ENCODE measurements at places on chromosomes 16 and 17.

DNA sequence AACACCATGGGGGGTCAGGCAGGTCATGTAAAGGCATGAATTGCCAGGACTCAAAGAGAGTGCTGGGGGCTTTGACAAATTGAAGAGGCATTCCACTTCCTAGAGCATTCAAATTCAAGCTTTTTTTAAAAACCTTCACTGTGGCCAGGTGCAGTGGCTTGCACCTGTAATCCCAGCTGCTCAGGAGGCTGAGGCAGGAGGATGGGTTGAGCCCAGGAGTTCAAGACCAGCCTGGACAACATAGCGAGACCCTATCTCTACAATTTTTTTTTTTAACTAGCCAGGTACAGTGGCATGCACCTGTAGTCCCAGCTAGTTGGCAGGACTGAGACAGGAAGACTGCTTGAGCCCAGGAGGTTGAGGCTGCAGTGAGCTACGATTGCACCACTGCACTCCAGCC lies 17.2 kb downstream of the ABCC12 start:
- no peak for DNase-seq

- no peak for DNase-seq
These were observed 26.7 kb upstream of the IRX6 start for GRCh38 chr16:55297062-55297909.

- peak; percentile 26 for DNase-seq
These were observed 73.6 kb downstream of the WIPI1 start for GRCh38 chr17:68383443-68384321.

DNA sequence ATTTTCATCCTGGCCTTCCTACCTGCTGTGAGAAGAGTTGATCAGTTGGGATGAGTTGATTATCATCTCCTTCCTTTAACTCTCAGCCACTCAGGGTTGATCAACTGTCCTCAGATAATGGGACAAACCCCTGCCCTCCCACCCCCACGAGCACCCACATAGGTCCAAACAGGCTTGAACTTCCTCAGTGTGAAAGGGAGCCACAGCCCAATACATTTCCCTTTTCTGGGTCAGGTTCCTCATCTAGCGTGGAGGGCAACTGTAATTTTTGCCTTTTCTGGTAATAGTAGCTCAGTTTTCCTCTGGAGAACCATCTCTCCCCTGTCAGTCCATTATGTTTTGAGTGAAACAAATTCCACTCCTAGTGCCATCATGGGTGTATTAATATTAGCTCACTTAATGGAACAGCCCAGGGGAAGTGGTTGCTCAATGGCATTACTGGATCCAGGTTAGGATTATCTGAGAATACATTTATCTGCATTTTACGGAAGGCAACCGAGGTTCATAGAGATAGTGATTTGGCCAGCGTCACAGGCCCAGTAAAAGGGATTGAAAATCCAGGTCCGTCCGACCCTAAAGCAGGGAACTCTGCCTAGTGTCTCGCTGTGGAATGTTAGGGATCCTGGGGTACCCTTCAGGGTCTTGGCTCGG lies 476 bp upstream of the LPCAT2 start:
- no peak for DNase-seq

GRCh38 chr17:13036751-13037150 lies 18.9 kb upstream of the ELAC2 start:
- no peak for DNase-seq

DNA sequence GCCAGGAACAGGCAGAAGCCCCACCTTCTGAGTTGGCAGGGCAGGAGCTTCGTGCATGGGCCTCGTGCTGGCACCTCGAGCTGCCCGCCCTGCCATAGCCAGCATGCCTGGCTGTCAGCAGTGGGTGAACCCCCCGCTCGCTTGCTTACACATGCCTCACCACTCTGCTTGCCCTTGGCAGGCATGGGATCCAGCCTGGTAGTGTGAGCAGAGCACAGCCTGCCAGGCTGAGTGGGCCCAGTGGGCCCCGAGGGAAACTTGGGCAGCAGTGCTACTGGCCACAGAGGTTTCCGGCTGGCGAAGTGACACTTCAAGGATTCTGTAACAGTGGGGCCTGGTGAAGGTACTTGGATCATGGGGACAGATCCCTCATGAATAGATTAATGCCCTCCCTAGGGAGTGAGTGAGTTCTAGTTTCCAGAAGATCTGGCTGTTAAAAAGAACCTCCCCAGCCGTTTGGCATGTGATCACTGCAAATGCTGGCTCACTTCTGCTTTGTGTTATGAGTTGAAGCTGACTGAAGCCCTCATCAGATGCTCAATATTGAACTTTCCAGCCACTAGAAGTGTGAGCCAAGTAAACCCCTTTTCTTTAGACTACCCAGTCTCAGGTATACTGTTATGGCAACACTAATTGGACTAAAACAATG lies 114.7 kb downstream of the BCAS3 start:
- DNase-seq, result no peak

DNA sequence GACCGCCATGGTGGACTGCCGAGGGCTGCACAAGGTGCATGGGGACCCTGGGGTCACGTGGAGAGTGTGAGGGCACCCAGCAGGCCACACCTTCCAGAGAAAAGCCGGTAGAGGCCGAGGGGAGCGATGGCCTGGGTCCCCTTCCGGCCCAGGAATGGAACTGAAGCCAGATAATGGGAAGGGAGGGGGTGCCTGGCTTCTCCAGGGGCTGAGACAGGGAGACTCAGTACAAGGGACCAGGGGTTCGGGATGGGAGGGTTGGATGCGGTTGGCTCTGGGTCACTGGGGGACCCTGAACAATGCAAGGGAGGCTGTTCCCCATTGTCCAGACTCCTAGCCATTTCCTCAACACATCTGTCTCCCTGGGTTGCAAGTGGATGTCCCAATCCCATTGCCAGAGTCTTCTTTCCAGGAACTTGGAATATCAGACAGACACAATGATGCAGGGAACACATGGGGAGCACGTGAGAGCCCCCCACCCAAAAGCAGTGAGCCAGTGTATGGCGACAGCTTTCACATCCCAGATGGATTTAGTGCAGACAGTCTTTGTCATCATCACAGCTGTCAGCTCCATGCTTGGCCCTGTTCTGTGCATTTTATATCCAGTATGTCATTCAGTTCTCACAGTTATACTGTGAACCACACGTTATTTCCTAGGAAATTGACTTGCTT lies 23.6 kb upstream of the DNAI2 start:
- DNase-seq, result no peak

DNA sequence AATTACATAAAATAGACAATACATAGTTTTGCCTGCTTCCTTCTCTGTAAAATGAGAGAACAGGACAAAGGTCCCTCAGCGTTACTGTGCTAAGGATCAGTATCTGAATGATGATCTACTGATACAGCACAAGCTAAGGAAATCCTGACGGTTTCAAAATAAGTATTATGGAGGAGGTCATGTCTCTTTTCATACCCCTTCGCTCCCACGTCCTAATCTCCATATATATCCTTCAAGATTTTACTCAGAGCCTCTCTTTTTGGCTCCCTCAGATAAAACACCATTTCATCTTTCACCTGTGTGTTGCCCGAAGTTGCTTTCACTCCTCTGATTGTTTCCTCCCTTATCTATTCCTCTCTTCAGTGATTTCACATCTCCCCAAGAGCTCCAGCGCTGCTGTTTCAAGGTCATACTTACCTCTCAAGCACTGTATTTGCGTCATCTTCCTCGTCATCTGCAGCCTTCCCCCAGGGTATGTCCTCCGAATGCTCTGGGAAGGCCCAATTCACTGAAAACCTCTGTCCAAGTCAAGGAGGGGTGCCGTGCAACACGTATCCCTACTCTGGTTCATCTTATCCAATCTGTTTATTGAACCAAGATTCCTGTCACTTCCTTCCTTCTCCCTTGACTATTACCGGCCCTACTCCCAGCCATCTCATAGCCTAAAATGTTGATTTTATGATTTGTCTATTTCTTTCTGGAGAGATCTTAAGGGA lies 1.2 kb upstream of the BLTP2 start:
- DNase-seq, result no peak

- DNase-seq, result no peak
These were observed 35.8 kb upstream of the ZFP90 start for GRCh38 chr16:68503334-68503733.

- no peak for DNase-seq
These were observed 574 bp upstream of the TMEM106A start for GRCh38 chr17:43211123-43211479.

DNA sequence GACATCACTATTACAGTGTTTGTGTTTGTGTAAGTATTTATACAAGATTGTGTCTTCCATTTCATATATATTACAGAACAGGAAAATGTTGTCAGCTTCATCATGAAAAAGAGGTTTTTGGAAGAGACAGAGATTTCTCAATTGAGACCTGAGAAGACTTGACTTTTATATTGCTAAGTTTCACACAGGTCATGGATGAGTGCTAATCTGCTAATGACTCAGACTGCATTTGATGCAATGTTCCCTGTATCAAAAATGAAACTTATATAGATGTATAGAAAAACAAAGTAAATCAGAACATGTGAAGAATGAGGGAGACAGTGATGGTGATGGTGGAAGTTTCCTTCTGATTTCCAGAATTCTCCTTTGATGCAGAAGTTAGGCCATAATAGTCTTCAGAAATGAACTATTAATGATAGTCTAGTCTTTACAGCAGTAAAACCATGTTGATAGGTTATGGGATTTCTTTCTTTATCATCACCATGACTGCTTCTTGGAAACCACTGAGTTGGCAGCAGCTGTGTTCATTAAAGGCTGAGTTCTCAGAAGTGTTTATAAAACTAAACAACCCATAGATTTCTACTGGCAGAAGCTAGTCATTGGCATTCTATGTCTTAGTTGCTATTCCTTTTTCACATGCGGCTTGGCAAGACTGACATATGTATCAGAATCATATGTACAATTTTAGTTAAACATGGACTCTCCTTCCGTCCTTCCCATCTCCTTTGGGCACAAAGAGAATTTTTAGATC lies 56.1 kb downstream of the PCTP start:
- no peak for DNase-seq

DNA sequence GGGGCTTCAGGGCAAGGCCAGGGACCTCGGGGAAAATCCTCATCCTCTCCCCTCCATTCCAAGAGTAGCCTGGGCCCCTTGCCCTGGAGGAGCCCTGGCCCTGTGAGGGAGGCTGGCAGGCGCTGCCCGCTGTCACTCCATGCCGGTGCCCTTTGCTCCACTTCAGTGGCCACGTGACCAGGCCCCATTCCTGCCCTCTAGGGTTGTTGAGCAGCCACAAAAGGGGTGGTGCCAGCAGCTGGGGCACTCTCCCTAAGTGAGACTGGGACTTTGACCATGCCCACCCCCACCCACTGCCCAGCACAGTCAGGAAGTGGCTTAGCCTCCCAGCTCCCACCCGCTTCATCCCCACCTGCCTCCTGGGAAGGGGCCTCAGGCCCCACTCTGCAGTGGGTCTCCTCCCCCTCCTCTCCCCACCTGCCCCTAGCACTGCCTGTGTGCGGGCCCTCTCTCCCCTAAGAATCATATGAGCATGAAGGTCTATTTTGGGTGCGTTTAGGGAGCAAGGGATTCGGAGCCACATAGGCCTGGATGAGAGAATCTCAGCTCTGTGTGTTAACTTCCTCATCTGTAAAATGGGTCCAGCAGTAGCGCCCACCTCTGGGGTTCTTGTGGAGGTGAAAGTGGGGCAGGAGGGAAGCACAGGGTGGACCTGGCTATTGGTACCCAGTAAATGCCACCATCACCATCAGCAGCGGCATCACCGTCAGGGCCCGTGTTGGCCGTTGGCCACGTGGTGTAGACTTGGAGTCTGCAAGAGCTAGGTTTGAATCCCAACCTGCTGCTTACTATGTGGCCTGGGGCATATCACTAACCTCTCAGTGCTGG lies 7.2 kb downstream of the PDK2 start:
- no peak for DNase-seq

GRCh38 chr17:46822388-46822921 lies 4.0 kb upstream of the WNT3 start:
- DNase-seq, result no peak

GRCh38 chr16:60792437-60792836 lies 1243.8 kb downstream of the CDH8 start:
- DNase-seq, result no peak

DNA sequence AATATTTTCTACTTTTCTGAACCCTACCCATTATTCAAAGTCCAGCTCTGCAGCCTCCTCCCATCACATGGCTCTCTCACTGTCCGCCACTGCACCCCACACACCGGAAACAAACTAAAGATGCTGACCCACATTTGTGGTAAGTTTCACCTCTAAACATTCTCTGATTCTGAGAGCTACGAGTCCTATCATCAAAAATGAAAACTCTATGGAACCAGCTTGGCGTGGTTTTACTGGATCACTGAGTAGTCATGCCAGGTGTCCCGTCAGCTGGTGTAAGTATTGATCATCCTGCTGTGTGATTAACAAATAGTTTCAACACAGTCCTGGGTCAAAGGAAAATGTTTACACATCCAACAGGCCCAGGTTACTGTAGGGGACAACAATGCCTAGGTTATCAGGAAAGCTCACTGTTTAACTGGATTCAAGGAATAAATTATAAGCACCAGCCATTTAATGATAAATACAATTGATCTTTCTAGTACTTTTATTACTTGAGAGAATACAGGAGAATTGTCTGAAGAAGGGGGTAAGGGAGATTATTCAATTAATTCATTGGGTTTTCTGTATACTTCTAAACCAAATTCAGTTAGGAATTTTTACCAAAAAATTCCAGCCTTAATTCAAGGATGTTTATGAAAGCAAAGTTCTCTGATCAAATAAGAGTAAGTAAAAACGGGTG lies 33.9 kb downstream of the CYTH1 start:
- DNase-seq, result peak; percentile 59

DNA sequence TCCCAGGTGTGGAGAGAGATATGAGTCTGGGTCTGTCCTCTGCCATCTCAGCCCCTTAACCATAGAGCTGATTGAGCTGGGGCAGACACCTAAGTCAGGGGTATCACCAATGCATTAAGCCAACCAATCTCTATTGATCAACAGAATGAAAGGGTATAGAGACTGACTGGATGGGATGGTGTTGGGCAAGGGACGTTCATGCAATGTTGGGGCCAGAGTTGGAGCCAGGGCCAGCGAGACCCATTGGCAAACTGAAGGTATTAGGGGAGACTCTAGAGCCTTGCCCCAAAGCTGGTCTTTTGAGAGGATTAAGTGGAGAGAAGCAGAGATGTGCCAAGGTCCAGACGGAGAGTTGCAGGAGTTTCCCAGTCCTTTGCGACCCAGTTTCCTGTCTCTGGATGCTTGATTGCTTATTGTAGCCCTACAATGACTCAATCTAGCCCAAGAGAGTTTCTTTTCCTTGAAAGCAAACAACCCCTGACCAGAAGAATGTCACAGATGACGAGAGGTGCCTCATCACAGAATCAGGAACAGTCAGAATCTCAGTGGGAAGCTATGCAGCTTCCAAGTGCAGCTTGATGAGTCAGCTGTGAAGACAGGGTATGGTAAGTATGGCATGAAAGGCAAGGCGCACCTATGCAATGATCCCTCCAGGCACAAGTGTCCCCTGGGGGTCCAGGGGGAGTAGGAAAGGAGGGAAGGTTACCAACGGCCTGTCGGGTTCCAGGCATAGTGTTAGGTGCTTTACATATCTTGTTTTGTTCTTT lies 137.2 kb downstream of the UTP18 start:
- no peak for DNase-seq

DNA sequence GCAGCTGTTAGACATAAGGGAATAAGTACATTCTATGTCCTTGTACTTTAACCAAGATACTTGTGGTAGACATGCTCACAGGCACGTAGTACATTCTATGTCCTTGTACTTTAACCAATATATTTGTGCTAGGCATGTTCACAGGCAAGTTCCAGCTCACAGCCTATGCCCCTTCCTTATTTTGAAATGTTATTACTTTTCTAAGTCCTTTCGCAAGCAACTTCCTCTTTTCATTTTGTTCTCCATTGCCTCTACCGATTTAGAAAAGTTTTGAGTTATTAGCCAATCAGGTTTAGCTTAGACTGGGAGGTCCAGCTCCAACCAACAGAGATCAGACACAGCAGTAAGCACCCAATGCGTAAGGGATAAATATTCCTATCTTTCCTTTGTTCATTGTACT lies 60.1 kb upstream of the NUDT7 start:
- DNase-seq, result no peak
